ENCODE measurements at places on chromosomes 5 and 9.

GRCh38 chr5:73687357-73687756 lies 61.4 kb downstream of the ARHGEF28 start:
- DNase-seq = no peak

DNA sequence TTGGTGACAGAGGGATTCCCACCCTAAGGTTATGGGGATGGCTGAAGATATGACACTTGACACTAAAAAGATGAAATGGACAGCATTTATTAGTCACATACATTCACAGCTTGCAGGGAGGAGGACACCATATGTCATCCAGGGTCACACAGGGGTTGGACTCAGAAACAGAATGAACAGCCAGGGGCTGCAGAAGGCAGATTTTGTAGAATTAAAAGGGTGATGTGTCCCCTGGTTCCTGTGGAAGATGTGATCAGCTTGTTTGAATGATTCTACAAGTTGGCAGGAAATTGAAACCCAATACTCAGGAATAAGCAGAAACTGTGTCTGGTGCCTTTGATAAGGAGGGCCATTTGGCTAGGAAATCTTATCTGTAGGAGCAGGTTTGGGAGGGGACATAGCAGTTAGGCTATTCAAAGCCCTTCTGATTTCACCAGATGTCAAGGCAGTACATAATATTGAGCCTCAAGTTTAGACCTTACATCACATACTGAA lies 102.3 kb upstream of the GRIN3A start:
- no peak for DNase-seq

GRCh38 chr9:125843646-125844045 lies 96.5 kb downstream of the PBX3 start:
- no peak for DNase-seq

DNA sequence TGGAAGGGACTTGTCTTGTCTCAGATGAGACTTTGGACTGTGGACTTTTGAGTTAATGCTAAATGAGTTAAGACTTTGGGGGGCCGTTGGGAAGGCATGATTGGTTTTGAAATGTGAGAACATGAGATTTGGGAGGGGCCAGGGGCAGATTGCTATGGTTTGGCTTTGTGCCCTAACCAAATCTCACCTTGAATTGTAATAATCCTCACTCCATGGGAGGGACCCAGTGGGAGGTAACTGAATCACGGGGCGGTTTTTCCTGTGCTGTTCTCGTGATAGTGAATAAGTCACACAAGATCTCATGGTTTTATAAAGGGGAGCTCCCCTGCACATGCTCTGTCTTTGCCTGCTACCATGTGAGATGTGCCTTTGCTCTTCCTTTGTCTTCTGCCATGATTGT lies 72.1 kb downstream of the RAI14 start:
- no peak for DNase-seq

DNA sequence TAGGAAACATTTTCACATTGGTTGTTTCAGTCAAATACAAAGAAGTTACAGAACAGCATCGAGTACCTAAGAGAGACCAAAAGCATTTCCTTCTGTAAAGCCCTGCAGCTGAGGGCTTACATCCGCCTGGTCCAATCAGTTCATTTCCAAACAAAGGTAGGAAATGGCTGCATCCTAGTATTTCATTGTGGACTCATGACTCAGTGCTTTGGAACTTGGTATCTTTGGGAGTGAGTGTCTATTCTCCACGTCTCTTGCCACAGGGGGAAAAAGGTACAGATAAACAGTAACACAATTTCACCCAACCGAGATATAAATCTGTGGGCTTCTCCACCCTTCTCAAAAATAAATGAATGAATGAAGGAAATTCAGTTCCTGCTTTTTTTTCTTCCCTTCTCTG lies 75.4 kb downstream of the NFIB start:
- DNase-seq = no peak

- no peak for DNase-seq
Observed at GRCh38 chr9:38018958-38019602, 49.9 kb downstream of the SHB start.

DNA sequence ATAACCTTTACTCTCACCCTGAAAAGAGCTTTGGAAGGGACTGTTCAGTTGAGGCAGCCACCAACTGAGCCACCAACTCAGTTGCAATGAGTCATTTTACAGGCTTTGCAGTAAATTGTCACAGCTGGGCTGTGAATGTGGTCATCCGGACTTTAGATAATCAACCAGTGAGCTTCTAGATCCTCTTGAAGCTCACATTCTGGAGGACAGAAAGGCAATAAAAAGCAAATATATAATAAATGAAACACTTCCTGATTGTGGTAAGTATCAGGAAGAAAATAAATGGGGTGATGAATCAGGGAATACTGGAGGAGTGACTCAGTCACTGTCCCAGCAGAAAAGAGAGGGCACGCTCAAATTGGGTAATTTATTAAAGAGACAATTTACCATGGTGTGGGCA lies 13.2 kb upstream of the C5orf58 start:
- no peak for DNase-seq

DNA sequence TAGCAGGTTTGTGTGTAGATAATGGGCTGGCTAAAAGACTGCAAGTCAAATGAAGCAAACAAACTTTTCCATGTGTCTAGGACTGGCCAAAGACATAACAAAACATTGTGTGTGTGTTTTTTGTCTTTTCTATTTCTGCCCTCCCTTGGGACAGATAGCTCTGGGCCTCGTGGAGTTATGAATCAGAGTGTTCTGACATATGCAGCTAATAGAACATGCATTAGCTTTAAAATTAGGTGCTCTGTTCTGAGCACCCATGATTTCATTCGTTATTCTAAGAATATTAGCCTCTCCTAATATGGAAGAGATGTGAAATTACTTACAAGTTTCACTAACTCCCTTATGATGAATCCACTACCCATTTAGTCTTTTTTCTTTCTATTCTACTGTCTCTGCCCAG lies 367.3 kb upstream of the PAPPA start:
- DNase-seq = no peak

- DNase-seq = no peak
Observed at GRCh38 chr5:3023656-3024055, 272.2 kb upstream of the IRX2 start.

DNA sequence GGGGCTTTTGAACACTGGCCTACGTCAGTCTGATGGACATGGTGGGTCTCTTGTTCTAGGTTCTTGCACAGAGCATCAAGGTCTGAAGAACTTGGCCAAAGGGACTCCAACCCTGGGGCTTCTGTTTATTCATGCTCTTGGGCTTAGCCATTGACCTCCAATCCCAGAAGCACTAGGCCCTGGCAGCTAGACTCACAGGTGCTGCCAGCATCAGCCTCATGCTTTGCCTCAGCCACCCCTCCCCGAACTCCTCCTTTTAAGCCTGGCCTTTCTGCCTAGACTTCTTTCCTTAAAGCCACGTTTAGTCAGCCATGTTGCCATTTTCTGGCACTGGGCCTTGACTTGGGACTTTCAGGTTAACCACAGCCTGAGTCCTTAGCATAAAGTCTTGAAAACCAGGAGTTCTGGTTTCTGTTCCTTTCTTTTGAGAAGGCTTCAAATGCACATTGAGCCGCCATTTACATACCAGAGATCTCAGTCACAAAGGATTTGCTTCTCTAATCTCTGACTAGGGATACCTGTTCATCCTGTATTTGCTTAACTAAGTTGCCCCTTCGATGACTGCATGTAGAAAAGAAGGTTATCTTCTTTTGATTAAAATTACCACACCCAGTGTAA lies 54.7 kb downstream of the ANGPTL2 start:
- no peak for DNase-seq

GRCh38 chr5:171306166-171306565 lies 2.9 kb upstream of the TLX3 start:
- DNase-seq = no peak

- DNase-seq = no peak
Observed at GRCh38 chr5:35879649-35880048, 23.0 kb downstream of the IL7R start.

DNA sequence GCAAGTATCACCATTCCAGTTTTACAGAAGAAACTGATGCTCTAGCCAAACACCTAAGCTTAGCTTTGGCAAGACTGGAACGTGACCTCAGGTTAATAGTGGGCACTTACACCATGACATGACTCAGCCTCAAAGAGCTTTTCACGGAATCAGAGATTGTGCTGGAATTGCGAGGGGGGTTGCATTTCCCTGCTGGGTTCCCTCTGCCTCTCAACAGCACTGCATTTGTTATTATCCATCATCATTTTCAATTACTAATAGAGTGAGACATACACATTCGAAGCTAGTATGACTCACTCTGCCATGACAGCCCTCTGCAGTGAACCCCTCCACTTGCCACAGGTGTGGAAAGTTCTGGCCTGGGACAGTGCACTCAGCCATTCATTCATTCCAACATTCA lies 8.0 kb downstream of the SPOCK1 start:
- DNase-seq = no peak

- DNase-seq = no peak
Observed at GRCh38 chr9:76298521-76299144, 95.6 kb downstream of the RFK start.

- DNase-seq = no peak
Observed at GRCh38 chr5:149445739-149446369, 66.8 kb upstream of the IL17B start.

- DNase-seq = no peak
Observed at GRCh38 chr9:80931163-80931562, 758.2 kb downstream of the TLE1 start.

DNA sequence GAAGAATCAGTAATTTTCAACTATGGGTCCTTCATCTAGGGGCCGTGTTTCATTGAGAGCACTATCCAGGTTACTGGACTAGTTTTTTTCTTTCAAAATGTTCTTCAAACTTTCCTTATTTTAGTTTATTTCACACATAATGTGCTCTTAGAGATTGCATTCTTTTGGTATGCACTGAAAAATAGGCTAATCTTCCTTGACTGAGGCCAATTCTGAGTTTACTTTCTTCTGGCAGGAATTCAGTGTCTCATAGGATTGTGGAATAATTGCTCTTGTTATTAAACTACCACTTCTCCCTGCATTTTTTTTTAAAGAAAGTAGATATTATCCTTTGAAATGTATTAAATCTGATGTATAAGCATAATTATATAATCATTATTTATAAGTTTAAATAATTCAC lies 624.5 kb downstream of the RAB3C start:
- no peak for DNase-seq

GRCh38 chr9:93265301-93265971 lies 81.5 kb downstream of the WNK2 start:
- DNase-seq = no peak

DNA sequence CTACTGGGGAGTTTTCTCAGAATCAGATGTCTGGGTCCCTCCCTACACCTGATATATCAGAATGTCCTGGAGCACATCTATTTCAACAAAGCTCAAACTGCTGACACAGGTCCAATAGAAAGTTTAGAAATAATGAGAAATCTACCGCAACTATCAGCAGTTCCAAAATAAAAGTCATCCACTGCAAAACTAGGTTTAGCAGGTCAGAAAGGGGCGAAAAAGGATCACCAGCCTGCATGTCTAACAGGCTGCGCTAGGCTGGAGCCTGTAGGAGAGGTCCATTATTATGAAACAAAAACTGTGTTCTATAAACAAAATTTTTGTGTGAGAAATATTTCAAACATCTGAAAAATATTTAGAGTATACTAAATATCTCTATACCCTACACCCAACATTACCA lies 84.1 kb upstream of the RNF38 start:
- DNase-seq = no peak

DNA sequence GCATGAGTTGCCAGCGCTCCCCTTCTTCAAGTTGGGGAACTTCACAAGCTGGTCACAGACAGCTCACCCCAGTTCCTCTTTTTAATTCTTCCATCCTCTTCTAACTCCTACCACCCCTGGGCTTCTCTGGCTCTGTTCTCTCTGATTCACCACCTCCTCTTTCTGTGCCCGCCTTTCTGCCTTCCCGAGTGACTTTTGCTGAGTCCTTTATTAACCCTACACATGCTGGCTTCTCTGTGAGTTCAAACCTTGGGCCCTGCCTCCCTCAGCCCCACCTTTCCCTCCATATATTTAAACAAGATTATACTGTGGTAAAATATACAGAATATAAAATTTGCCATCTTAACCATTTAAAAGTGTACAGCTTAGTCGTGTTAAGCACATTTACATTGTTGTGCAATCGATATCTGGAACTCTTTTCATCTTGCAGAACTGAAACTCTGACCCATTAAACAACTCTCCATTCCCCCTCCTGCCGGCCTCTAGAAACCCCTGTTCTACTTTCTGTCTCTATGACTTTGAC lies 32.0 kb downstream of the SLC46A2 start:
- DNase-seq = no peak

GRCh38 chr9:93094658-93095204 lies 1.3 kb upstream of the CARD19 start:
- no peak for DNase-seq

DNA sequence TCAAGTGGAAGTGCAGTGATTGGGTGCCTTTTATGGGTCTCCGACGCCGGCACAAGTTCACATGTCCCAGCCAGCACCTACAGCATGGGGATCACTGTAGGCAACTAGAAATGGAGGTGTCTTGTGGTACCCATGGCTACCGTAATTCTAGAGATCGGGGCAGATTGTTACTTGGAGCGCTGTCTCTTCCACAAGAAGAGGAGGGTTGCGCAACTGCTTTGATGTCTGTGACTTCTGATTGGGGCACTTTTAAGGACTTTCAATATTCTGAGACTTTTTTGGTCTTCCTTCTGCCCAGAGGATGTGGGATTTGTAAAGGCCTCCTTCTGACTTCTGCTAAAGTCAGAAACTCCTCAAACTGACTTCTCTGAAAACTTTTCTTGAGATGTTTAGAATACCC lies 41.9 kb downstream of the GLRX start:
- DNase-seq = no peak

DNA sequence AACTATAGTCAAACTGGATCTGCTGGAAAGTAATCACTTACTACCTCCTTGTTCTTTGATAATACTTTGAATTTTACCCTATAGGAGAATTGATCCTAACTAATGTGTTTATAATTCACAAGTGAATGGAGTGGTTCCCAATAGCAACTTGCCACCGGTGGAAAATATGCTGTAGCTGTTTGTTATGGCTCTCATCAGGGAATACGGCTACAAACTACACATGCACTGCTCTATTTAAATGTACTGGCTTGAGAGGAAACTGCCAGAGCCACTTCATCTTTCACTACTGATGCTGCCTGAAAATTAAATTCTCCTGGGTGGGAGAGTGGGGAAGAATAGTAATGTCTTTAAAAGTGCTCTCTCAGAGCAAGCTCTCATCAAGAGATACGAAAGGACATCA lies 448.5 kb upstream of the GRAMD2B start:
- no peak for DNase-seq

Measured in neural crest cell (in vitro differentiated cells).